ENCODE measurements at places on chromosomes 1 and 21.

GRCh38 chr1:115505148-115505571 is 136.6 kb upstream of the VANGL1 start:
- DNase-seq, result no peak

GRCh38 chr1:164922585-164922984 is 363.6 kb downstream of the PBX1 start:
- DNase-seq, result no peak

DNA sequence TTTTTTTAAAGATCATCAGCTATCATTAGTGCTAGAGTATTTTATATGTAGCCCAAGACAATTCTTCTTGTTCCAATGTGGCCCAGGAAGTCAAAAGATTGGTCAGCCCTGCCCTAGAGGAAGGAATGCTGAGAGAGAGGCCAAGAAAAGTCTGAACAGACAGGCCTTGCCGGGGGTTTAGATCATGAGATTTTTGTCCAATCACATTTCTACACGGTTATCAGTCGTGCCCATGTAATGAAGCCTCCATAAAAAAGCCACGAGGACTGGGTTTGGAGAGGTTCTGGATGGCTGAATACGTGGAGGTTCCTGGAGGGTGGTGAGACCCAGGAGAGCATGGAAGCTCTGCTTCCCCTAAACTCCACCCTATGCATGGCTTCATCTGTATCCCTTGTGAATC is 24.3 kb upstream of the ENO1 start:
- DNase-seq, result no peak

GRCh38 chr21:18759267-18759666 is 355.7 kb upstream of the TMPRSS15 start:
- no peak for DNase-seq

DNA sequence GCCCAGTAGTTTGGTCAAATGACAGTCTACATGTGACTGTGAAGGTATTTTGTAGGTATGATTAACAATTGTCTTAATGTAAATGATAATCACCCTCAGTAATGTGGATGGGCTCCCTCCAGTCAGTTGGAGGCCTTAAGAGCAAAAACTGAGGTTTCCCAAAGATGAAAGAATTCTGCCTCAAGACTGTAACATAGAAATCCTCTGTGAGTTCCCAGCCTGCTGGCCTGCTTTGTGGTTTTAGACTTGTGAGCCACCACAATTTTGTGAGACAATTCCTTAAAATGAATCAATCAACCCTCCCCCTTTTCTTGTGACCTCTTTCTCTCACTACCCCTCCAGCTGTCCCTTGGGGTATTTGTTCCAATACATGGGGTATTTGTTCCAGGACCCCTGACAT is 226.4 kb upstream of the DPYD start:
- no peak for DNase-seq

DNA sequence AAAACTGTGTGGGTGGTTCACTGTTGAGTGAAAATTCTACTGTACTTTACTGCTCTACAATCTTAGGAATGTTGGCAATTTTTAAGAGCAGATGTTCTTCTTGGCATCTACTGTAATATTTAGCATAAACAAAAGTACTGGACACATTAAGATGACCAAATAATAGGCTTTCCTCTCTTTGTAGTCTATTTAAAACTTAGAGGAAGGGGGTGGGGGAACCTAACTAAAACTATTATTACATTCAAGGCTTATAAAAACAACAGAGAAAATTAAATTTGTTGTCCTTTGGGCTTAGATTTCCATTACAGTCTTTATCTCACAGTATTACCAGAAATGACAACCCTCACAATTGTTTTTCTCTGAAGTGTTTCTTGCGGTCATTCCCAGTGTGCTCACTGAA is 181.2 kb downstream of the PLPPR4 start:
- no peak for DNase-seq

DNA sequence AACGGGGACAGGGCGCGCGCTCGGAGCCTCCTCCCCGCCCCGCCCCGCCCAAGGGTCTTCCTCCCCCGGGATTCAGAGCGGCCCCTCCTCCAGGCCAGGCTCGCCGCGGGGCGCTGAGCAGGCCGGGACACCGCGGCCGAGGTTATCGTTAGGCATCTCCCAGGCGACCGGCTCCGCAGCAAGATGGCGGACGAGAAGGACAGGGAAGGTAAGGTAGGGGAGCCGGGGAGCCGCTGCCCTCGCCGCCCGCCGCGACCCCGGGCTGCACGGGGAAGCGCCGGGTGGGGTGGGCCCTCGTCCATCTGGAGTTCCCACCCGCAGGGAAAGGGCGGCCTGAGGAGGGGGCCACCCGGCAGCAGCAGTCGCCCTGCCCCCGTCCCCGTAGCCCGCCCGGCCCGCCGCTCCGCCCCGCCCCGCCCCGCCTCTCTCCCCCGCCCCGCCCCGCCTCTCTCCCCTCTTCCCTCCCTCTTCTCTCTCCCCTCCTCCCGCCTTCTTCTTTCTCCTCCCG is 105.9 kb upstream of the HNRNPU start:
- DNase-seq, result no peak

DNA sequence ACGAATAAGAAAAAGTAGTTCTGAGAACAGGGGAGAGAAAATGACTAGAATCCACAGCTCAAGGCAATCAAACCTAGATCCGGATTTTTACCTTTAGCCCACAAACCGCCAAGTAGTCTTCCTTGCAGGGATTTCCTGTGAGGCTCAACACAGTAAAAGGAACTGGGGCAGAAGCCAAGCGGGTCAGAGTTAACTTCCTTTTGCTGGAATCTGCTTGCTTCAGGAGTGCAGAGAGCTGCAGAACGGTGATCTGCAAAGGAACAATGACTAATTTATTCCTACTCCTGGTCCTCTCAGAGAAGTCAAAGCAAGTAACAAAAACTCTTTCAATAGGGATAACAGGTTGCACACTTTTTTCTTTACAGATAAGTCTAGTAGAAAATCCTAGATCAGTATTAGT is 53.4 kb downstream of the UBR4 start:
- DNase-seq, result no peak

- DNase-seq, result no peak
Observed at GRCh38 chr1:43930949-43931275, 2.7 kb upstream of the ARTN start.

- DNase-seq, result no peak
Observed at GRCh38 chr1:201307231-201307630, 23.9 kb downstream of the PKP1 start.

DNA sequence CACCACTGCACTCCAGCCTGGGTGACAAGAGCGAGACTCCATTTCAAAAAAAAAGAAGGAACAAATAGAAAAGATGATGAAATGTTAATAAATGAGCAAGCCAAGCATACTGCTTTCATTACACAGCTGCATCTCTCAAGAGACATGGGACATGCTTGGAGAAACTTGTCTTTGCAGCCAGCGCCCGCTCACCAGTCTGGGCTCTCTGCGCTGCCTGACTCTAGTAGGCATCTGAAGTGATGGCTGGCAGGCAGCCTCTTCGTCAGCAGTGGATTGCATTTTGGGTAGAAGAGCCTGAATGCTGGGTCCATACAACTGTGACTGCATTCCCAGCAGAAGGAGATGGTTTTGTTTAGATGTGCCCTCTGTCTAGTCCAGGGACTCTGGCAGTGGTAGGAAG is 48.0 kb downstream of the IL6R start:
- no peak for DNase-seq

DNA sequence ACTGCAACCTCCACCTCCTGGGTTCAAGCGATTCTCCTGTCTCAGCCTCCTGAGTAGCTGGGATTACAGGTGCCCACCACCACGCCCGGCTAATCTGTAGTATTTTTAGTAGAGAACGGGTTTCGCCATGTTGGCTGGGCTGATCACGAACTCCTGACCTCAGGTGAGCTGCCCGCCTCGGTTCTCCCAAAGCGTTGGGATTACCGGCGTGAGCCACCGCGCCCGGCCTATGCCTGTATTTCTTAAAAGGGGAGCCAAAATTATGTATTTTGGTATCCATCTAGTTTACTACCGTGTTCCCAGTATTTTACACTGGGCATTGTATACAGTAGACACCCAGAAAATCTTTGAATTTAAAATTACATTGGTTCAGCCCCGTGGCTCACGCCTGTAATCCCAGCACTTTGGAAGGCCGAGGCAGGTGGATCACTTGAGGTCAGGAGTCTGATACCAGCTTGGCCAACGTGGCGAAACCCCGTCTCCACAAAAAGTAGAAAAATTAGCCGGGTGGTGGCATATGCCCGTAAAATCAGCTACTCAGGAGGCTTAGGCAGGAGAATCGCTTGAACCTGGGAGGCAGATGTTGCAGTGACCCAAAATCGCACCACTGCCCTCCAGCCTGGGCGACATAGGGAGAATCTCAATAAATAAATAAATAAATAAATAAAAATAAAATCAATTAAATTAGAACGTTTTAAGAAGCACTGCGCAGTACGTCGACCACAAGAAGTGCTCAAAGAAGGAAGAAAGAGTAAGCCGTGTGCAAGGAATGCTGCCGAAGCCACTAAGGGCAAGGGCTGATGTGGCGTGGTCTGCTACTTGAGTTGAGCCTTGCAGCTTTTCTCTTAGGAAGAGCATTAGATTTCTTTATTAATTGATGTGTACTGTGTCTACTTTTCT is 1.5 kb upstream of the THRAP3 start:
- no peak for DNase-seq

DNA sequence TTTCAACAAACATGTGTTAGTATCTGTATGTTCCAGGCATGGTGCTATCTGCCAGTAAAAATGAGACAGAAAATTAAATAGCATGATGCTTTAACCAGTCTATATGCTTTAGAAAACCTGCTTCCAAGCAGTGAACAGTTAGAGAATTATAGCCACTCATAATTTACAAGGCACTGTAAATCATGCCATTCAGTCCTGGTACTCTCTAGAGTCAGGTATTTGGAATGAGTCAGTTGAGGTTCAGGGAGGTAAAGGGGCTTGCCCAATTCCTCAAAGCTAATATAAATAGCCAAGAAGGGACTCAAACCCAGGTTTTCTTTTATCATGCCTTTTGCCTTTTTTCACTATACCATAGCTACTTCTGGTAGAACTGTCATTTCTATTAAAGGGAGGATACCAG is 184.4 kb downstream of the NFIA start:
- DNase-seq, result no peak

DNA sequence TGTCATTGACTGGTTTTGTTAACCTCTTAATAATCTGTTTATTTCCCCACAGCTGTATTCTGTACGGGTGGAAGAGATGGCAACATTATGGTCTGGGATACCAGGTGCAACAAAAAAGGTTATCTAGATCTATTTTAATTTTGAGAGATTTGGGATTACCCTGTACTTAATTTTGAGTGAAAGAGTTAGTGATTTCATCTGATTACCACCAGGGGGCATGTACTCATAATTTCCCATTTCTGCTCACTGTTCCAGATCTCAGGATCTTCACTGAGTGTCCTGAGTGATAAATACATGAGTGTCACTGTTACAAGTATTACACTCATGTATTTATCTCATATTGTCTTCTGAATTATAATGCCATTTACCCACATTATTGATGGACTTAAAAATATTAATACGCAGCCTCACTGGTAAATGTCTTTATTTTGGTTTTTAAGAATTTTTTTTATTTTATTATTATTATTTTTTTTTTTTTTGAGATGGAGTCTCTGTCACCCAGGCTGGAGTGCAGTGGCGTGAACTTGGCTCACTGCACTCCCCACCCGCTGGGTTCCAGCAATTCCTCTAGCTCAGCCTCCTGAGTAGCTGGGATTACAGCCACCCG is 27.4 kb downstream of the DTL start:
- peak; percentile 6 for DNase-seq

GRCh38 chr1:160665330-160666078 is 18.7 kb upstream of the SLAMF1 start:
- DNase-seq, result no peak

GRCh38 chr1:14553711-14554110 is 44.8 kb upstream of the KAZN start:
- DNase-seq, result no peak

- no peak for DNase-seq
Observed at GRCh38 chr1:186884251-186884650, 55.5 kb downstream of the PLA2G4A start.

GRCh38 chr1:94183197-94183815 is 54.1 kb downstream of the ARHGAP29 start:
- DNase-seq, result no peak

DNA sequence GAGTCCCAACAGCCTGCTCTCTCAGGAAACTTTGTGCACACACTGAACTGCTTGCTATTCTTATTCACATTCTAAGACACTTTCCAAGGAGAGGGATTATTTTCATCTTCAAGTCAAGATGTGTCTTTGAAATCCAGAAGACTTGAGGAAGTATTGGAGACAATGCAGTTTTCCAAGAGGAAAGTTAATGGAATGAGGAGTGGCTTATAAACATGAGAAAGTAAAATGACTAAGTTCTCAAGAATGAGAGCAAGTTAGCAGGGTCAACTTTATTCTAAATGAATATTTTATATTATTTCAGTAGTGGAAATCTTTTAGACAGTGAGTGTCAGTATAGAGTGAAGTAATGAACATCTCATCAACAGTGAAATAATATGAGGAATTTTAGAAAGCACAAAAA is 1239.3 kb downstream of the MRPL39 start:
- DNase-seq, result no peak

DNA sequence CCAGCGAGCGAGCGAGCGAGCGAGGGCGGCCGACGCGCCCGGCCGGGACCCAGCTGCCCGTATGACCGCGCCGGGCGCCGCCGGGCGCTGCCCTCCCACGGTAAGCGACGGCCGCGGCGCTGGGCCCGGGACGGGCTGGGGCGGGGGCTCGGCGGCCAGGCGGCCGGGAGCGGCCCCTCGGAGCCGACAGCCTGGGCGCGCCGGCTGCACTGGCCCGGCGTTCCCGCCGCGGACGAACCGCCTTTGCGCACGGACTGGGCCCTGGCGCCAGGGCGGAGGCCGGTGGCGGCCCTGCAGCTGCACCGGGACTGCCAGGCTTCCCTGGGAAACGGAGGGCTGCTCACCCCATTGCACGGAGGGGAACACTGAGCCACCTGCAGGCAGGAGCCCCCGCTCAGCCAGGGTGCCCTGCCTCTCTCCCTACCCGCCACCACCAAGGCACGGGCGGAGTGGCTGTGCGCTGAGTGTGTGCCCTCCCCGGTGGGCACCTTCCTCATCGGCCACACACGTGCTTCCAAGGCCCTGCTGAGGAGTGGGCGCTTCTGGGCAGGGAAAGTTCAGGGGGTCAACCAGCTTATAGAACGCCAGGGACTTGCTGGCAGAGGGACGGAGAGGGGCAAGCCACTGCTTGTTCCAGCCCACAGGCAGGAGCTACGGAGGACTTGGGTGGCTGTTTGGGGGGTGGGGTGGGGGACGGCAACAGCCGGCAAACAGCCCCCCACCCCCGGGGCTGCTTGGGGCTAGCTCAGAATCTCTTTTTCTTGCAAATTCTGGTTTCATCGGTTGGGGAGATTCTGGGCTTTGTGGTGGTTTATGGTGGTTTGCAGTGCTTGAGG is 532 bp downstream of the CSF1 start:
- DNase-seq, result no peak

GRCh38 chr1:66996018-66996682 is 57.8 kb downstream of the SLC35D1 start:
- peak; percentile 71 for DNase-seq

- no peak for DNase-seq
Observed at GRCh38 chr1:170790175-170790574, 126.2 kb downstream of the PRRX1 start.

DNA sequence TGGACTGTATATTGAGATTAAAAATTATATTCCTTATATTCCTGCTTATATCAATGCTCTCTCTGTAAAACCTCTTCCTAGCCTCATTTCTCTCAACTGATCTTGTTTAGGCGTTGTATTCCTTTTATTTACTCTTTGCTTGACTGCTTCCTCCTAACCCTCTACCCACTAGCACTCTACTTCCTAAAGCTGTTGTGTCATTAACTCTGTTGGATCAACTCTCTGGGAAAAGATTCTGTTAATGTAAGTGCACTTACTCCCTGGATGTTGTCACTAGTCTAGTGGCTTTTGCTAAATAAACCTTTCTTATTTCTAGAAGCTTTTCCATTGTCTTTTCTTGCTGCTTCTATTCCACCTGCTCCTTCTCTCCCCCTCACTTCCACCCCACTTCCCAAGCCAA is 6.5 kb downstream of the SPATA46 start:
- no peak for DNase-seq
